ENCODE measurements at places on chromosomes 3 and 15.

DNA sequence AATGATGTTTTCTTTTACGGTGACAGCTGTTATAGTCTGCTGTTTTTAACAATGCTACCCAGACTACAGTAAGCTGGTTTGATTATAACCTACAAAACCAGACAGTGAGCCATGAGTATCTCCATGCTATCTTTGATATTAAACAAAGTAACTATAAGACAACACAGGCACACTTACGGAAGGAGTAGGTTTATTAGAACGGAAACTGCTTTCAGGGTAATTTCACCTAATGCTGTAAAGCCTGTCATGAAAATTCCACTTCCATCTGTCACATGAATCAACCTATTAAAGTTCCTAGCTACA lies 33.0 kb downstream of the VPS13C start:
- DNase-seq, result no peak

- DNase-seq, result no peak
These were observed 375.1 kb downstream of the NAALADL2 start for GRCh38 chr3:175233957-175234940.

GRCh38 chr3:143240886-143241285 lies 121.3 kb downstream of the CHST2 start:
- DNase-seq, result no peak

DNA sequence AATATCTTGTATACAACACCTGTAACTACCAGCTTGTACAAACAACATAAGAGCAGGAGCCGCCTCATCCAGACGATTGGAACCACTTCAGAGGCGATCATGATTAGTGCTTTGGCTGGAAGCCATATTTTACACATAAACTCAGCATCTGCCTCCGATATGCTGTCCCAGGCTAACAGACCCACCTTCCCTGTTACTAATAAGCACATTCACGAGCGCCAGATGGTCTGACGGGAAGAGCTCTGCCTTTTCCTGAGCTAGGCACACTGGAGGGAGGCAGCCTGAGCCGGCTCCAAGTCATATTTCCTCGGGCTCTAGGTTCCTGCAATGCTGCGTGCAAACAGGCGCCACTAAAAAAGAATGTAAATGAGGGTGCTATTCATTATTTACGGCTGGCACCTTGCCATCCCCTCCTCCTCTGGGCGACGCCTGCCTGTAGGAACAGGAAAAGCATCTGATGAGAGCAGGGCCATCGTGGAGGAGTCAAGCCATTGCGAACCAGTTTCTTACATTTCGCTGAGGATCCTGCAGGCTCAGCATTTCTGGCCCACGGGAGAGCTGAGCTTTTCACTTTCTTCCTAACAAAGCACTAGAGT lies 98.2 kb downstream of the ANXA2 start:
- peak; percentile 46 for DNase-seq

DNA sequence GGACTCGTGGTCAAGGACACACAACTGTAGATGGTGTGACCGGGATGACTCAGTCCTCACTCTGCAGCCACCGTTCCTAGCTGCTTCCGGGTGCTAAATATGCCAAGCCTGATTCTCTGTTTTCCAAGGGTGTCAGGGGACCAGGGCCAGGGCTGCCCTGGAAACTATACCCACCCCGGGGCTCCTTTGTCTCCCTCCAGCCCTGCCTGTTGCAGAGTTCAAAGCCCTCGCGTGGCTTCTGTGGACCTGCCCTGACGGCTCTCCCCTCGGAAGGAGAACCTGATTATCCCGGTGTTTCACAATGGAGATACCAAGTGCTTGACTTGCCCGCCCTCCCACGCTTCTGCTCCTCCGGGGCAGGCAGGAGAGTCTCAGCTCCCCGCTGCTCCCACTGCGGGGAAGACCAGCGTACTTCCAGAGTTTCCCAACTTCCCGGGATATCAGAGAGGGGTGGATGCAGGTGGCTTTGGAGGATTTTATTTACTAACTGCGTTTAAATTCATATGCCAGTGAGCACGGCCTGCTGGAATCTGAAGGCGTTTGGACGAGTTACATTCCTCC lies 125.0 kb downstream of the ASB7 start:
- DNase-seq, result no peak

GRCh38 chr3:179415377-179415776 lies 35.9 kb downstream of the GNB4 start:
- no peak for DNase-seq
